A549 treated with RU486 at 1 μM for 4 hours (cell line): ENCODE measurements at places on chromosomes 1 and 21. TPM values are rescaled to one million over a fixed set of nuclear protein-coding genes. Genes with fewer than 3 reads are reported as not detected.

The NBPF10 gene
- total RNA-seq: 0.43 to 0.60 TPM (median 0.54 TPM) in 5 replicates

The CHIA gene
- not detected in 5 replicates for total RNA-seq

The AMPD1 gene
- not detected in 5 replicates for total RNA-seq

The SLC9C2 gene
- total RNA-seq: not detected in 5 replicates

The WDR64 gene
- total RNA-seq: not detected in 5 replicates

The SOAT1 gene
- total RNA-seq: 16.5 to 27.9 TPM (median 25.7 TPM) in 5 replicates

The ROR1 gene
- 8.0 to 12.9 TPM (median 10.7 TPM) in 5 replicates for total RNA-seq

The EXO1 gene
- 25.4 to 32.1 TPM (median 26.2 TPM) in 5 replicates for total RNA-seq

The ZNF593OS gene
- total RNA-seq: 0.36 TPM in 1 of 5 replicates, not detected in the others

The TMEM82 gene
- total RNA-seq: not detected in 5 replicates

The RXFP4 gene
- not detected in 5 replicates for total RNA-seq

The DUSP10 gene
- total RNA-seq: 2.6 to 3.7 TPM (median 3.3 TPM) in 5 replicates

The SLFNL1 gene
- total RNA-seq: 0.02 TPM in 1 of 5 replicates, not detected in the others

The CRNN gene
- not detected in 5 replicates for total RNA-seq

The OR6N1 gene
- total RNA-seq: not detected in 5 replicates

The AKNAD1 gene
- 0.69 to 2.0 TPM (median 0.94 TPM) in 5 replicates for total RNA-seq

The OVAAL gene
- total RNA-seq: 0.10 TPM in 1 of 5 replicates, not detected in the others

The GBP6 gene
- total RNA-seq: not detected in 5 replicates

The RNU1-1 gene
- 5.0 TPM in 1 of 5 replicates, not detected in the others for total RNA-seq

The AIM2 gene
- not detected in 5 replicates for total RNA-seq
